ENCODE measurements at places on chromosomes 6 and 20.

- DNase-seq: no peak
These were observed 5.6 kb downstream of the TOP1 start for GRCh38 chr20:41034239-41034638.

GRCh38 chr6:18545726-18546125, 158.6 kb downstream of the RNF144B start:
- DNase-seq: no peak

GRCh38 chr6:12012038-12012557, at the start of gene HIVEP1:
TSS of gene HIVEP1 (plus strand) at chr6:12012312. CDS start at chr6:12015629, 3,317 bp downstream.
- no peak for DNase-seq

DNA sequence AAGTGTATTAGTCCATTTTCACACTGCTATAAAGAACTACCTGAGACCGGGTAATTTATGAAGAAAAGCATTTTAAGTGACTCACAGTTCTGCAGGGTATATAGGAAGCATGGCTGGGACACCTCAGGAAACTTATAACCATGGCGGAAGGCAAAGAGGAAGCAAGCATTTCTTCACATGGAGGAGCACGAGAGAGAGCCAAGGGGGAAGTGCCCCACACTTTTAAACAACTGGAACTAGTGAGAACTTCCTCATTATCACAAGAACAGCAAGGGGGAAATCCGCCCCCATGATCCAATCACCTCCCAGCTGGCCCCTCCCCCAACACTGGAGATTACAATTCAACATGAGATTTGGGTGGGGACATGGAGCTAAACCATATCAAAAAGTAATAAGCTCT, 28.3 kb upstream of the B3GAT2 start:
- DNase-seq: no peak

GRCh38 chr6:170266061-170266825, 24.6 kb downstream of the DLL1 start:
- no peak for DNase-seq

GRCh38 chr6:78995946-78996345, 82.1 kb downstream of the PHIP start:
- DNase-seq: no peak

GRCh38 chr6:49733680-49734079, 10.5 kb downstream of the CRISP3 start:
- DNase-seq: no peak

DNA sequence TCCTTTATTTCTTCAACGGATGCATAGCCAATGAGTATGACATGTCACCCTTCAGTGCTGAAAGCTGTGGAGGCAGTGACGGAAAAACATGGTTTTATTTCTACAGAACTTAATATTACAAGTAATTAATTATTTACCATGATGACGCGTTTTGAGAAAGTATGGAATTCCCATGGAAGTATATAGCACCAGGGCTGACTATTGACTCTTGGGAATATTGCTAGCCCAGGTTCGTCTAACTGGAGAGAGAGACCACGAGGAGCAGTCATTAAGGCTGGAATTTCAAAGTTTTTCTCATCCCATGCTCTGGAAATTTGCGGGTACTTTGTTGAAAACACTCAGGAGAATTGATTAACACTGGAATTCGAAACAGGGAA, 155.2 kb upstream of the PRSS16 start:
- no peak for DNase-seq

DNA sequence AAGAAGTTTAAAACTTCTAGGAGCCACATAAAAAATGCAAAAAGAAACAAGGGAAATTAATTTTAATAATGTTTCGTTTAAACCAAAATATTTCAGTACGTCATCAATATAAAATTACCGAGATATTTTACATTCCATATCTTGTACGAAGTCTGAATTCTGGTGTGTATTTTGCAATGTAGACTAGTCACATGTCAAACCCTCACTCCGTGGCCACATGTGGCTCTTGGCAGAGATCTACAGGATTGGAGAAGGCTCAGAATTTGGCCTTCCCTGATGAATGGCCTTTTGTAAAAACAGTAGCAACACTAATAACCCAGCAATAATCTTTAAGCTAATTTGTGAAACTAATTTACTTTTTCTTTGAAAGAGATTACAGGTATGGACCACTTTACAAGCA, 217.1 kb downstream of the PRL start:
- DNase-seq: no peak

DNA sequence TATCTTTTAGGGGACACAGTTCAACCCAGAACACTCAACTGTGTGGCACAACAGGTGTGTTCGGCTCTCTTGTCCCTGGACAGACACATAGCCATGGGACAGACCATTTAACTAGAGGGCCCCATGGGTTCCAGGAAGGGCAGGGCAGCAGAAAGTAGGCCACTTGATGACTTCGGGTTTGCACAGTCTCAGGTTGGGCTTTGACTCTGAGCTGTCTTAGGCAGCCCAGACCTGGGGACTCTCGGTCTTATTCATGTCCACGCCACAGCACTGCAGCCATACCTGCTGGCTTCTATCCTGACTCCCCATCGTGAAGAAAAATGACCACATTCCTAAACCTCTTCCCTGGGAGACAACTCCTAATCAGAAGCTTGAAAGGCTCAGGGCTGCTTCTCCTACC, 146.1 kb upstream of the AKAP12 start:
- DNase-seq: no peak

- DNase-seq: no peak
These were observed 25.5 kb downstream of the MRAP2 start for GRCh38 chr6:84059082-84059481.
